RCC 7860 (cell line): ENCODE measurements at places on chromosomes 2 and 18.

DNA sequence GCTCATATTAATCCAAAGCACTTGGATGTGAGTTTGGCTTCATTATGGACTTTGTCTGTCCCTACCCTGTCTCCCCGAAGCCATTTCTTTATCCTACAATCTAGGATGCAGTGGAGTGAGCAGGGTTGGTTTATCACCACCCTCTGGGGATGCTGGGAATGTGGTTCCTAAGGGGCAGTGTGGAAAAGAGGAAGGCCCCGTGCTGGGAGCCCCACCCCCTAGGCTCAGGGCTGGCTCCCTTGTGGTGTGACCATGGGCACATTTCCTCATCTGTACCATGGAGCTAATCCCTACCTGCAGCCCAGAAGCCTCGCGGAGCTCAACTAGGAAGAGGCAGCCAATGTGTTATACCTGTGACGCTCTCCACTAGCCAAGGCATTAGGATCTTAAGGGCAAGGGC is 92.5 kb downstream of the TGOLN2 start:
- no peak for DNase-seq

DNA sequence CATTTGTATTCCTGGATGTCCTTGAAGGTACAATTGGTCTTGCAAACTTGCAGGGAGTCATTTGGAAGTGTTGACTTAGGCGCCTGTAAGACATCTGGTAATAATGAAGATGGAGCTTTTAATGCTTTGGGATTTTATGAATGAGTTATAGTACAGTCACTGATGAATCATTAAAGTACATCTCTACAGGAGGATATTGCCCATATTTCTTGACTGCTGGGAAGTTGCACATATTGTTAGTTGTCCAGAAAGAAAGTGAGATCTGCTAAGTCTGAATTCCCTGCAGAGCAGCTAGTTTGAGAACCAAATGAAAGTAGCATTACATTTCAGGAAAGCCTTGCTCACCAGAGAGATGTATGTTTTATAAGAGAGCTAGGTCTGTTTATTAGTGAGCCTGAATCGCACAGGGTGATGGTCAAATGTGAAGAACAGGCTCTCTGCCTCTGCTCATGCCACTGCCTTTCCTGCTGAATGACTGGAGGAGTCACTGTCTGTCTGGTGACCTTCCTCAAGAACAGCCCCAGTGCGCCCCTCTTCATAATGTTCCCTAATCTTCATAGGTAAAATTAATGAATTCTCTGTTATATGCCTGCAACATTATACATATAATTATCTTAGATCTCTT is 138.9 kb upstream of the KLHL14 start:
- peak; percentile 70 for DNase-seq

DNA sequence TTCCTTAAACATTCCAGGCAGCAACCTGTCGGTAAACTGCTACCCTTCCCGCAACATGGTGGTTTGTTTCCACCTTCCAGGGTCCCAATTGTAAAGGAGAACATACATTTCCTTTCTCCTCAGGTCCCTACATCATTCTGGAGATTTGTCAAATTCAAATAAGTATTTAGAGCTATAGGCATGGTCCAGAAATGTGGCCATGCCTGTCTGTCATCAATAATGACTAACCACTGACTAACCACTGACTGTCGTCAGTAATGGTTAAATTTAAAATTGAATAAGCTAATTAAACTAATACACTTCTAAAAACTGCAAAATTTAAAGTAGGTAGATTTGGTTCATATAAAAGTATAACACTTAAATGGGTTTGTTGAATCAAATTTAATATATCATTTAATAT is 984.0 kb upstream of the SLC39A10 start:
- DNase-seq, result no peak

- no peak for DNase-seq
Observed at GRCh38 chr2:63571291-63571690, 17.0 kb downstream of the WDPCP start.
